ENCODE measurements at places on chromosomes 1 and 21.

DNA sequence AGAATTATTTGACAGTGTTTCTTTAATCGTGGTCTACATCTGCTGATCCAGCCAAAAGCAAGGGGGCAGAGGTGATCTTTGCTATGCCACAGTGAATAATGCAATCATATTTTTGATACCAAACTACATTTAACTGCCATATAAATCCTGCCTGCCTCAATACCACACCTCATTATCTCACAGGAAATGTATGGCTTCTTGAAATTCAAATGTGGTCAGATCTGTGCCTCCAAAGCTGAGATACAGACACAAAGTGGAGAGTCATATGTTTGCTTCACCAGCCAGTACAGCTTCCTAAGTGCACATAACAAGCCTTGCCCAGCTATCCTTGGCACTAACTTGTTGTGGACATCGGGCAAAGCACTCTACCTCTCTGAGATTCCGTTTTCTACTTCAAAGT lies 250.0 kb upstream of the NFIA start:
- DNase-seq: no peak

- DNase-seq: no peak
These were observed 38.1 kb downstream of the HHAT start for GRCh38 chr1:210366767-210367166.

DNA sequence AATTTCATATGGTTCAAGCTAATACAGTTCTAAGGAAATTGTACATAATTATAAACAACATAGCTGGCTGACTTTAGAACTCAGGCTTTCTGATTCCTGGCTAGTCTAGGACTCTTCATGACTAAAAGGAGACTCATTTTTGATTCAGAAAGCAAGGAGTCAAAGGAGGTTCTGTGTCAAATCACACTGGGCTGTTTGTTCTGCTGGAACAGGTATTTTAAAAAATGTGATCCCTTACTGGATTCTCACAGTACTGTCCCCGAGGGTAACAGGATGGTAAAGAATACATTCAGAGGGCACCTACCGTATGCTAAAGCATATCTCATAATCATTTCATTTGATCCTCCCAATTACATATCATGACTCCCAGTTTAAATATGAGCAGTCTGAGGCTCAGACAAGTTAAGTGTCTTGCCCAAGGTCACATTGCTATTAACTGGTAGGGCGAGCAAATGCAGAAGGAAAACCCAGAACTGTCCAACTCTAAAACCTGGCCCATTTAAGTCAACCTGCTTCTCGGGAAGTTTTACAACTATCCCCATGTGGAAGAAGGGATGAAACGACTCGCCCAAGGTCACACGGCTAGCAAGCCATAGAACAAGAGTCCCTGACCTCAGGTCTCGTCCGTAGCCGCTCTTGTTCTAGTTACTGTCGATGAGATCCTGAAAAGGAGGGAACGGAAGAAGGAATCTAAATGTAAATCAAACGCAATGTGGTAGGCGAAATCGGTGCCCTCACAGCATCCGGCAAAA lies 675 bp downstream of the MYSM1 start:
- no peak for DNase-seq

GRCh38 chr1:113835686-113836290 lies 23.5 kb upstream of the RSBN1 start:
- DNase-seq: peak; percentile 15

GRCh38 chr1:226575739-226576378 lies 27.3 kb downstream of the STUM start:
- DNase-seq: no peak

- no peak for DNase-seq
These were observed 23.4 kb upstream of the PGM1 start for GRCh38 chr1:63569640-63570316.

DNA sequence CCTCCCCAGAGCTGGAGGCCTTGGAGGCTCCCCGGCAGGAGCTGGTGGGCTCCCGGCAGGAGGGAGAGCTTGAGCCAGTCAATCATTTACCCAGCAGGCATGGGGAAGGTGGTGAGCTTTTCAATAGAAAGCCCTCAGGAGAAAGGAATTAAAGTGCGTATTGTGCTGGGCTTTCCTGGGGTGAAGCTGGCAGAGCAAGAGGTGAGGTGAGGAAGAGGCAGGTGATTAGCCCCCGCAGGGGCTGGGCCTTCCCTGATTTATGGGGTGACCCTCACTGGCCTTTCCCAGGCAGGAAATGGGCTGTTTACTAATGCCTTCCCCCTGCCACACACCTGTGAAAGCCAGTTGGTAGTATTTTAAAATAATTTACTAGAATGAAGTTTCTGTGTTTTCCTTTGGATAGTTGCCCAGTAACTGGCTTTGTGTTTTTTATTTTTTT lies 25.8 kb downstream of the CLDN14 start:
- DNase-seq: no peak

DNA sequence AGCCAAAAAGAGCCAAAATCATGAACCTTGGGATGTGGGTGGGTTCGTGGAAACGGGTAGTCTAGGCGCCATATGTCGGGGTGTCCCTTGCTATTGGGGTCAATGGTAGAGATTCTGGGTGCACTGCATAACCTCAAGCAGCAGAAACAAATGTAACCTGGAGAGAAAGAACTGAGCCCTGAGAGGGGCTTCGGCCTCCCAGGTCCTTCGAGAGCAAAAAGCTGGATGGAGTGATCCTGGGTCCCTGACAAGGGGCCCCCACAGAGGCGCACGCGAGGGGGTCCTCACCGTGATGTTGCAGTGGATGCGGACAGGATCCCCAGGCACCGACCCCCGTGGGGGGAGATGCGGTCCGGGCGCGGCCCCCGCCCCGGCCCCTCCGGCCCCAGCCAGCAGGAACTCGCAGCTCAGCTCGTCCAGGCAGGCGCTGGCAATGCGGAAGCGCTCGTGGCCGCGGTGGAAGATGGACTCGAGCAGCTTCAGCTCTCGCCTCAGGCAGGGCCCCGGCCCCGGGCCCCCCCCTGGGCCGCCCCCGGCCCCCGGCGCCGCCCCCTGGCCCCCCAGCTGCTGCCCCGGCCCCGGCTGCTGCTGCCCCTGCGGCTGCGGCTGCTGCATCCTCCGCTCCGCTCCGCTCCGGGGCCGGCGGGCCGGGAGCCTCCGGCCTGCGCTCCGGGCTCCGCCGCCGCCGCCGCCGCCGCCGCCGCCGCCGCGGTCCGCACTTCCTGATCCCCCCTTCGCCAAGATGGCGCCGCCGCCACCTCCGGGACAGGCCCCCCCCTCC lies at the start of gene UBE2Q1:
Gene UBE2Q1 (minus strand): TSS at position 724 of the 781 bp plus-strand sequence. CDS start 109 bp downstream, at position 615.
- no peak for DNase-seq

GRCh38 chr1:221439747-221440501 lies 302.0 kb downstream of the DUSP10 start:
- no peak for DNase-seq

DNA sequence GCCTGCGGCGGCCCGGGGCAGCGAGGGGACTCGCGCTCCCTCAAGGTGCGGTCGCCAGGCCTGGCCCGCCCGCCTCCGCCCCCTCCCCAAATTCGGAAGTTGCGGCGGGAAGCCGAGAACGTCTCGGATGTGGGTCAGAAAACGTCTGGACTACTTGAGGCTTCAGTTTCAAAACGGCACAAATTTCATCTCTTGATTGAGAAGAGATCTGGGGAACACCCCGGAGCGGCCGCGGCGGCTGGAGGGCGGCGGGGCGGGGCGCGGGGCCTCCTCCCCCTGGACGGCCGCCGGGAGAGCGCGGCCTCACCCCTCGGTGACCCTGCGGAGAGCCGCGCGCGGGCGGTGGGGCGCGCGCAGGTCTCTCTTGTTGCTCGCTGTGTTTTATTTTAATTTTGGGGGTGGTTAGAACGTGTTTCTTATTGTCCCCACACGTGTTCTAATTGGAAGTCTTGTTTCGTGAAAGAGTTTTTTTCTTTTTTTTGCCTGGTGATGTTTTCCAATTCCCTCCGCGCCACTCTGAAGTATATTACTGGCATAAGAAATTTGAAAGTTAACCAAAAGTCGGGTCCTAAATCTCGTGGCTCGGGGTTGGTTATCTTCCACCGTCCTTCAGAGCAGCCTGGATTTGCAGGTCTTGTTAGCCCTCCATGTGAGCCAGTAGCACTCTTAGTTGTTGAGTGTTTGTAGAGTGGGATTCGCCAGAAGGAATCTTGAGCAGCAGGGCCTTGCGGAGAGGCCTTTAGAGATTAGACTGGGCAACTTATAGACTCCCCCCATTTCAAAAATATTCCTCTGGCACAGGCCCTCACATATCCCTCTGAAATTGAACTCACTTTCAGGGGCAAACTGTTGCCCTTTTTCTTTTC lies 749 bp downstream of the PCBP3 start:
- no peak for DNase-seq

DNA sequence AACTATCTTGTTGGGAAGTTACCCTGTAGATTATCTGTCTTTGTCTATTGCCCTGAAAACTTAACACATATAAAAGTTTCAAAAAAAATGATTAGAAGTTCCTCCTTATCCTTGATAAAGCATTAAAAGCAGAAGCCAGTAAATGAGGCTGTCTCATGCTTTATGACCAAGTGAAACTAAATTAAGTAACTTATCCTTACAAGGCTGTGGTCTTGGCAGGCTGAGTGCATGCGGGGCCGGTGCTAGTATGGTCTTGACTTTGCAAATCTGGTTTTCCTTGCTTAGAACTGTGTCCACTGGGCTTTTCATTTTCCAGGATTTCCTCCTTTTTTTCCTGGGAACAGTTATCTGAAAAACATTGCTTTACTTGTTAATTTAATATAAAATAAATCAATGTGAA lies 43.1 kb downstream of the PCNX2 start:
- no peak for DNase-seq

DNA sequence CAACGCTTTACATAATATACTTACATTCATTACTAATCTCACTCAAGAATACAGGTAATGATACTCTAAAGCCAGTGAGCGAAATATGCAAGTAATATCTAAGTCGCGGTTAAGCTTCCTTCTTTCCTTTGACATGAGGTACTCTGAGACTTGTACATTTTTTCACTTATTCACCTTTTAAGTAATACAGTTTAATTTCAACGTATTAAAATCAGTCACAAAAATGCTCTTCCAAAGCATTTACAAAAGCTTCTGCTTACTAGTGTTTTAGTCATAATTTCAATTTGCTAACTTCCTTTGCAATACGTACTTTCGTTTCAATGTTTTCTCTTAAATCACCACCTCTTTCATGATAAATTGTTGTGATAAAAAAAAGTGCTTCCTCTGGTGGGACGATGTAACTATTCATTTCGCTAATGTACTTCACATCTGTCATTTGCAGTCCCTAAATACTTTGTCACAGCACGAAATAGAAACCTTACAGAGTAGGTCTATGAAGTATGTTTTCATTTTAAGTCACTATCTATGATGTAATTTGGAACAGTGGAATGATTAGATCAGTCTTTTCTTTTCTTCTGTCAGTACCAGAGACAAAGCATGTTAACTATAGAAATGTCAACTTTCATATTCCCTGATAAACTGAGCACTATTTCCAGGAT lies 34.0 kb upstream of the ADGRL4 start:
- DNase-seq: no peak

DNA sequence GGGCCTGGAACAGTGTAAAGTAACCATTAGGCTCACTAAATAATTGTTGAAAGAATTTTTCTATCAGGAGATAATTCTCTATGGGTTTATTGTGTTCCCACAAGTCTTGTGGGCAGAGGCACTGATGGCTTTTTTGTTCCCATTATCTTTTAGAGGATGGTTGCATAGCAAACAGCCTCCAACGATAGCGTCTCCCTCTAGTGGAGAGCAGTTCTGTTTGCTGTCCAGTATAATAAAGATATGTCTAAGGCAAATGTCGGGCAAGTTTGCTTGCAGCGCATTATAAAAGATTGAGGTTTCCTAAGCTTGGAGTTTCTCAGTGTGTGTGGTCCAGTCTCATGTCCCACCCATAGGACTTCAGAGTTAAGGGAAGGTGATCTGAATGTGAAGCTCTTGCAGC lies 1.3 kb upstream of the SLC6A17 start:
- peak; percentile 38 for DNase-seq
